Neuronal stem cell (in vitro differentiated cells): ENCODE measurements at places on chromosomes 12 and 14.
A peak's percentile ranks its signal among the peaks of the same experiment; 100 is the strongest.

DNA sequence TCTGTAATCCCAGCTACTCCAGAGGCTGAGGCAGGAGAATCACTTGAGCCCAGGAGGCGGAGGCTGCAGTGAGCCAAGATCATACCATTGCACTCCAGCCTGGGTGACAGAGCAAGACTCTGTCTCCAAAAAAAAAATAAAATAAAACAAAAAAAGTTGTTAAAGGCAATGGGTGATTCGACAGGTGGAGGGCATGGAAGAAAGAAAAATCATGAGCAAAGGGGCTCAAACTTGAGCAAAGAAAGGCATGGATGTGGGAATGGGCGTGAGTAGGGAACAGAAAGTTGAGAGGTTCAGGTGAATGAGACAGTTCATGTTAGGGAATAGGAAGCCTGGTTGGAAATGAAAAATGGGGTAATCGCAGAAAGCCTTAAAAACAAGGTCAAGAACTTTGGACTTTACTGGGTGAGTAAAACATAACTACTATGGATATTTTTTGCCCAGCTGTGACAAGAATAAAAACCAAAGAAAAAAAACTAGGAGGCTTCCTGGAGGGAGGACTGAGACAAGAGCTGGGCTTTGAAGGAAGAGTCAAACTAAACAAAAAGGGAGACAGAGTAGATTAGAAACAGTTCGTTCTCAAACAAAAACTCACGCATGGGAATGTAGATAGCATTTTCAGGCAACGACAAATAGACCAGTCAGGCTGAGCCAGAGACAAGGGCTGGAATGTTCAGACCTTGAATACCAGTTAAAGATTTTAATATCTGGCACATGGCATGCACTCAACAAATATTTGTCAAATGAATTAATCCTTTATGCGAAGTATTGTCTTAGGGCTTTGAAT, 18.8 kb downstream of the PYM1 start:
- no peak for DNase-seq

GRCh38 chr12:117011988-117012805, 87.0 kb downstream of the TESC start:
- no peak for DNase-seq

DNA sequence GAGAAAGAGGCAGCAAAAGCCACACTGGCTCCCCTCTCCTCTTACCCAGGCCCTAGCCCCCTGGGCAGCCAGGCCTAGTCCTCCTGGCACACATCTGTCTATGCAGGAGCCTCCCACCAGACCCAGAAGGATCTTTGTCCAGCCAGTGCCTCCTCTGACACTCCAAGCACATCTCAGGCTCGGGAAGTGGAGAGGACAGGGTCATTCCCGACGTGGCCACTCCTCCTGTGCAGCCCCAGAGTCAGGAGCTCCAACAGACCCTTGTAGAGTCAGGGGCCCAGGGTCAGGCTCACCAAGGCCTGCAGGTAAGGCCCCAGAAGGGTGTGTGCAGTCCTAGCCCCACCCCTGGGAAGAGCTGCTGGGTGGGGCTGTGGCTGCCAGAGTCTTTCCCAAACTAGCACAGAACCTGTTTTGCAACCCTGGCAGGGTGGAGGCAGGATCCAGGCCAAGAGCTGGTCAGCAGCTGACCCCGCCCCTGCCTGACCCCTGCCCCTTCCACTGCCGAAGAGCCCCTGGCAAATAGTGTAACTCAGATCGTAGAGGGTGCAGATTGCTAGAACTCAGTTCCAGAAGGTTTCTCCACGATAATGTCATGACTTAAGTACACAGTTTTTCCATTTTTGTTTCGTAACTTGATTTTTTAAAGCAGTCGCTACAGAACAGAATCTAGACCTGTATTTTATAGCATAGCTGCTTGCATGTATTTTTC, 26.6 kb upstream of the PNMA1 start:
- no peak for DNase-seq

DNA sequence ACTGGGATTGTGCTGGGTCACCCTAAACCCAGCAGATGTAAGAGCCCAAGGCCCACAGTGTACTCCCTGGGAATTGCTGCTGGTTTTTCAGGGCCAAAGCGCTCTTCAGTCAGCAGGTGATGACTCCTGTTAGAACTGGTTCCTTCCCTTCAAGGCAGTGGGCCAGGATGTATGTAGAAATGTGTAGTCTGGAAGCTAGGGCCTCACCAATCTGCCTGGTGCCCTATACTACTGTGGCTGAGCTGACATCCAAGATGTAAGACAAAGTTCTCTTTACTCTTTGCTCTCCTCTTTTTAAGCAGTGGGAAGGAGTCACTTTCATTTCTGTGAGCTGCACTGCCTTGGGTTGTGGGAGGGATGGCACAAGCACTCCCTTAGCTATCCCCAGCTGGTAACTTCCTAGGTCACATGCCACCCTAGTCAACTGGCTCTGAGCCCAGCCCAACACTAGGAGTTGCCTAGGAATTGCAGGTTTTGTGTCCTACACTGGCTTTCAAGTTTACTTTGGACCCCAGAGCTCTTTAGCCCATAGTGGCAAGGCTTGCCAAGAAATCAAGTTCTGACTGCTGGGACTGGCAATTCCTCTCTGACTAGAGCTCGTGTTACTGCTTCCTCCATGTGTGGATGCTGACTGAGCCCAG, 249.2 kb downstream of the C12orf50 start:
- DNase-seq: no peak

DNA sequence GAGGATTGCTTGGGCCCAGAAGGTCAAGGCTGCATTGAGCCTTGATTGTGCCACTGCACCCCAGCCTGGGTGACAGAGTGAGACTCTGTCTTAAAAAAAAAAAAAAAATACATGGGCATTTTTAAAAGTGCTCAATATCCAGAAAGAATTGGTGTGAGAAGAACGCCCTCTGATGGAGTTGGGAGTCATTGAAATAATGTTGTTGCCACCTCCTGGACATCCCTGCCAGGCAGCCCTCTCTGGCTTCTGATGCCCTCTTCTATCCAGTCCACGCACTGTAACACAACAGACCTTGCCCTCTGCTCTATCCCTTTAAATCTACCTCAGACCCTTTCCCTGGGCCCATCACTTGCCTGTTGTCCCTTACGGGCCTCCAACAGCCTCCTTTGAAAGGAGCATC, 4.9 kb downstream of the PTGDR start:
- peak; percentile 6 for DNase-seq

DNA sequence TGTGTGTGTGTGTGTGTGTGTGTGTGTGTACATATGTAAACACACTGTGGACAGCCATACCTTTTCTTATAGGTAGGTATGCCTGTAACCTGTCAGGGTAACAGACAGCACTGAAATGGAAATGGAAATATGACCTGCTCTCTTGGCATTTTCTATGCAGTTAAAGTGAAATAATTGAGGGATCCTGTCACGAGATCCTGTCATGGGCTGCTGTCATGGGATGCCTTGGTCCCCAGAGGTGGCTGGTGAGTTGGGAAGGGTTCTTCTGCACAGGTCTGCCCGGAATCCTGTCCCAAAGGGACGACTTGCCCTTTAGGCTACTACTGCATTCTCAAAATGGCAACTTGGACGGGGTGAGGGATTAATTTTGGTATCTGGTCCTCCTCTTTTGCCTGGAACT, 47.3 kb downstream of the ELK3 start:
- DNase-seq: no peak

- no peak for DNase-seq
These were observed 151.2 kb downstream of the C12orf75 start for GRCh38 chr12:105481392-105482300.

DNA sequence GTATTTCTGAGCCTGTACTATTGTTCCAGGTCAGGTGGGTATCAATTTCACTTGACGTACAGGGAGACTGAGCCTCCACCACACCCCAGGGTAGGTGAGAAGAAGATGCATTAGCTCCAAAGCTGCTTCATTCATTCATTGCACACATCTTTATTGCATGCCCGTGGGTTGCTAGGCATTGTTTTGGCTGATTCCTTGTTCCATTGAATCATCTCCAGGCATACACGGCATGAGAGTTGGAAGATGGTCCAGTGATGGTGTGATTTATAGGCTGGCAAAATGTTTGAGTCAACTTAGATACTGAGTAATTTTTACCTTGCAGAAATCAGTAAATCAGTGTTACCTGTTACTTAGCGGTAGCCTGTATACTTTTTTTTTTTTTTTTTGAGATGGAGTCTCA, 21.2 kb downstream of the KLC1 start:
- DNase-seq: no peak

- no peak for DNase-seq
These were observed 104.4 kb downstream of the EML5 start for GRCh38 chr14:88688386-88688785.

GRCh38 chr12:47808574-47809365, 10.9 kb downstream of the HDAC7 start:
- DNase-seq: no peak

- DNase-seq: no peak
These were observed 12.5 kb upstream of the FOXN3 start for GRCh38 chr14:89429199-89430181.

- DNase-seq: no peak
These were observed 97.0 kb downstream of the DPF3 start for GRCh38 chr14:72796935-72797334.

DNA sequence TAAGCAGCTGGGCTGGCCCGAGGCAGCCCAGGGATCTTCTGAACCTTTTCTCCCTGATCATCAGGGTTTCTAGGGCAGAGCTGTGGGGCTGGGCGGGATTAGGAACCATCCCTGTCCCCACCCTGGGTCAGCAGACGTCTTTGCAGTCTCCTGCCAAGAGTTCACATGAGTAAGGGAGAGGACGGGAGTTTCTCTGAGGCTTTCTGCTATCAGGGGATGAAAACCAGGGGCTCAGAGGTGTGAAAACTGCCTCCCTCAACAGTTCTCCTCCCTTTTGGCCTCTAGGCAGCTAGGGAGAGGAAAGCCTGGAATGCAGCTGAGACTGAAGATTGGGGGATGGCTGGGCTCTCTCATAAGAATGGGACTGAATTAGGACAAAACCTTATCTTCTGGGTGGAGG, 7.9 kb downstream of the ZNF385A start:
- DNase-seq: no peak

GRCh38 chr14:95763875-95764274, 50.0 kb upstream of the TCL1A start:
- DNase-seq: no peak

DNA sequence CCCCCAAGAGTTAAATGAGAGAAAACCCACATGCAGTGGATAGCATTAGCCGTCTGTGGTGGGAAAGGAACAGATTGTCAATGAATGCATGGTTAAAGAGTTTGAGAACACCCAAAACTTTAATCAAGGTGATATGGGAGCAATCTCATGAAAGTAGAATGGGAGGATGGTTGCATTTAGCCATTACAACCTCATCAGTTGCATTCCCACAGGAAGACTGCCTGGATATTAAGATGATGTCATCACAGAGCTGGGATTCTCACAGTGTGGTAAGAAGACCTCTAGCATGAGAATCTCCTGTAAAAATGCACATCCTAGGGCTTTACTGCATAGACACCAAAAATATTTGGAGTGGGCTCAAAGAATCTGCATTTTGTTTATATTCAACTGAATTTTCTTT, 284.9 kb downstream of the RGS6 start:
- DNase-seq: no peak

GRCh38 chr12:130829391-130830245, 9.4 kb downstream of the STX2 start:
- no peak for DNase-seq

GRCh38 chr14:92360651-92361370, 37.8 kb downstream of the SLC24A4 start:
- DNase-seq: no peak

- no peak for DNase-seq
These were observed 22.4 kb downstream of the OR10G2 start for GRCh38 chr14:21612324-21612723.
